AG08395 (cell line): ENCODE measurements at places on chromosomes 3 and 15.

DNA sequence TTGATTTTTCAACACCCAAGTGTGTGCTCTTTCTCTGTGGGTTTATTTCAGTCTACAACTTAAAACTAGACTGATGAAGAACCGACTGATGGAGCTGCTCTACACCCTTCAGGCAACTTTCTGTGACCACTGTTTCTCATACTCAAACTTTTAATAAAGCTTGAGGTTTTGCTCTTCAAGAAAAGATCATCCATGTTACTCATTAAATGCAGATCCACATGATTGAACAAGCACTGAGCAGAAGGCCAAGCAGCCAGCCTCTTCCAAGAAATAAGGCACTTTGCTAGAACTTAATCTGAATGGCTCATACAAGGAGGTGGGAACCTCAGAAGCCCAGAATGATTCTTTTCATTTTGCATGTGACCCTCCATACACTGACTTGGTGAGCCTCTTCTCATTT is 8.7 kb downstream of the SLC27A2 start:
- DNase-seq = no peak

GRCh38 chr3:57681691-57682090 is 11.2 kb downstream of the DENND6A start:
- no peak for DNase-seq

DNA sequence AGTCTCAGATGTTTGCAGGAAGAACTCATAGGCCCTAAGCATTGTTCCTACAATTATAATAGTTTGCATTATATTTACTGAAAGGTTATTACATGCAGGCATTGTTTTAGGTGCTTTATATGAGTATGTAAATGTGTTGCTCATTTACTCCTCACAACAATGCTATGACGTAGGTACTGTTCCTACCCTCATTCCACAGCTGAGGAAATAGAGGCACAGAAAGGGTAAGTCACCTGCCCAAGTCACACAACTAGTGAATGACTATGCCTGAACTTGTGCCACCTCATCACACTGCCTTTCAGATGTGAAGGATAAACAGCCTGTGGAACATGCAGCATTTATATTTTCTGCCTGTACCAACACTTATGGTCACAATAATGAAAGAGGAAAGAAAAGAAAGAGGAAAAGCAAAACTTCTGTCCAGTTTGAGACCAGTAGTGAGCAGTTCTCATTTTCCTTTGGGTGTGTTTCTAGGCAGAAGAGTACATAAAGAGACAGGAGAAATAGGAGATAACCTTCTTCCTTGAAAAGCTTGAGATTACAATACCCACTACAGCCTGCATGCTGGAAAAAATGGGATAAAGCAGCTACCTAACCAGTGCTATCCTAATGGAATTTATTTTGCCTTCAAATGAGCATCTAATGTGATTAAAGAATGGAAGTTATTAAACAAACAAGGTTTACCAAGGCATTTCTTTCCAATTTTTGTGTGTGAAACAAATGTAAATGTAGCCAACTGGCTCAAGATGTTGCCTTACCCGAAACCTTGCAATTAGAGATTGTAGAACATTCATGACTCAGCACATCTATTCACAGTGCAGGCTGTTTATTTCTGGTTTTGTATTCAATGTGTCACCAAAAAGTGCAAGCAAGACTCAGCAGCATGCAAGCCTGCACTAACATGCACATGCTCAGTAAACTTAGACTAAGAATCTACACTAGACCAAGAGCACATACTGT is 20.5 kb upstream of the ENTPD3 start:
- DNase-seq = no peak

DNA sequence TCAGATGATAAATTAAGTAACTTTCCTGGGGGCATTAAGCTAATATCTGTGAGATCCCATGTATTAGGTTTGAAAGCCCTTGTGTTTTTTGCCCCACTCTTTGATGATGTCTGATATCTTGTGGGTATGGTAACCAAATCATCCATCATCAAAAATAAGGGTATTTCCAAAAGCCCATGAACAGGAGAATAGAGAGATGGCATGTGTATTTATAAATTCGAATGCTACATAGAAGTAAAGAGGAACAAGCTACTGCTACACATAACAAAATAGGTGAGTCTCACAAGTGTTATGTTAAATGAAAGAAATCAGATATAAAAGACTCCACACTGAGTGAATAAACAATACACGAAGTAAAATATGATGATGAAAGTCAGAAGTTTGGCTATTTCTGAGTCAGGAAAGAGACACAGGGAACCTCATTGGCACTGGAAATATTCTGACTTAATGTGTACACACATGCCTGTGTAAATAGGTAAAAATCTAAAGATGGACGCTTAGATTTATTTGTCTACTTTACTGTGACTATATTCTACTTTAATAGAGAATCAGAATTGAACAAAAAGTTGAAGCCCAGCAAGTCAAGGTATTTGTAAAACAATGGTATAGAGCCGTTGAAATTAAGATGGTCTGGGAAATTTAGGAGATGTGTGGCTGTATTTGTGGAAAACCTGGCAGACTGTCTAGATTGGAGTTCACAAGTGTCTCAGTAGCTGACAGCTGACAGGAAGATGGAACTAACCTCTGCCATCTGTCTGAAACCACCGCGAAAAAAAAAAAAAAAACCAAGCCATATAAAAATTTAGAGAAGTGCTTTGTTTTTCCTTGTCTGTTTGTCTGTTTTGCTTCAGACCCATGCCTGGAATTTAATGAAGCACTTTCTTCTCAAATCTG is 111.0 kb upstream of the TGFBR2 start:
- no peak for DNase-seq

DNA sequence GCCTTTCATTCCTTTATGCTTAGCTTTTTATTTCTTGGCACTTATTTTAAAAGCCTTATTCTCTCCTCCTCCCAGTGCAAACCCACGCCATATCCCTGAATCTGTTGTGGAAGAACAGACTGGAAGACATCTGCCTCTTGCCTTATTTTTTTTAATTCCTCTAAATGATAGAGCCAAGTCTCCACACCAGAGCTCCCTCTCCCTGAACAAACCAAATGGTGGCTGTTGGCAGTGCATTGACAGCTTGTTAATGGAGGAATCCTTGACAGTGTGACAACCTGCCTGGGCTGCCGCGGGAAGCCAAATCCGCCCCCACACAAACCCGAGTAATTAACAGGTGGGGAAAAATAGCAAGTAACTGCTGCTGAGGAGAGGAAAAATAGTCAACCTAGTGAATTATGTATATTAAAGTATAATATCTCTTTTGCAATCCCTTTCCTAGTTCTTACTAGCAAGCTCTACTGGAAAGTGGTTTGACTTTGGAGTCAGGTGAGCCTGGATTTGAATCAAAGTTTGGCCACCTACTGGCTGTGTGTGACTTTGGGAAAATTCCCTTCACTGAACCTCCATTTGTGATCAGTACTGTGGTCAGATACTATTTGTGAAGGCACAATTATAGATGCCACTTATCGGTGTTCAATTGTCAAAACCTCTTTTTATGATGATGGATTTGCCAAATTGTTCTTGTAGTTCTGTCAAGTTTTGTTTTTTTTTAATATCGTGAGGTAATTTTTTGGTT is 589.6 kb downstream of the PDCD6IP start:
- no peak for DNase-seq

- DNase-seq = peak; percentile 83
Observed at GRCh38 chr3:48826451-48826850, 21.2 kb downstream of the PRKAR2A start.

GRCh38 chr3:169403855-169404519 is 259.5 kb downstream of the MECOM start:
- no peak for DNase-seq

DNA sequence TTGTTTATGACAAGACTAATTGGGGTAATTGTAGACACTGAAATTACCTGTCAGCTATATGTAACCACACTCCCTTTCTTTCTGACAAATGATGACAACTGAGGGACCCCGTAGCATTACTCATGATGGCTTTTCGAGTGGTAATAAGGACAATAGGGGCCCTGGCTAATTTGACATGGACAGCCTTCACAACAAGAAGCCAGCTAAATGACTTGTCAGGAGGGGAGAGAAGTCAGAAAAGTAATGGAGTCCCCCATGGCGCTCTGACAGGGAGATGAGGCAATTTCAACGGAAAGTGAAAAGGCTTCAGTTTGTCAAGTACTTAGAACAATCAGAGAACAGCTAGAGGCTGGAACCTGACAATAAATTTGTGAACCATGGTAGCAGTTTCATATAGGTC is 177.3 kb downstream of the CDIN1 start:
- DNase-seq = no peak

GRCh38 chr3:191688756-191689433 is 227.9 kb downstream of the PYDC2 start:
- DNase-seq = no peak

GRCh38 chr3:162555761-162556160 is 1059.2 kb downstream of the OTOL1 start:
- DNase-seq = no peak

DNA sequence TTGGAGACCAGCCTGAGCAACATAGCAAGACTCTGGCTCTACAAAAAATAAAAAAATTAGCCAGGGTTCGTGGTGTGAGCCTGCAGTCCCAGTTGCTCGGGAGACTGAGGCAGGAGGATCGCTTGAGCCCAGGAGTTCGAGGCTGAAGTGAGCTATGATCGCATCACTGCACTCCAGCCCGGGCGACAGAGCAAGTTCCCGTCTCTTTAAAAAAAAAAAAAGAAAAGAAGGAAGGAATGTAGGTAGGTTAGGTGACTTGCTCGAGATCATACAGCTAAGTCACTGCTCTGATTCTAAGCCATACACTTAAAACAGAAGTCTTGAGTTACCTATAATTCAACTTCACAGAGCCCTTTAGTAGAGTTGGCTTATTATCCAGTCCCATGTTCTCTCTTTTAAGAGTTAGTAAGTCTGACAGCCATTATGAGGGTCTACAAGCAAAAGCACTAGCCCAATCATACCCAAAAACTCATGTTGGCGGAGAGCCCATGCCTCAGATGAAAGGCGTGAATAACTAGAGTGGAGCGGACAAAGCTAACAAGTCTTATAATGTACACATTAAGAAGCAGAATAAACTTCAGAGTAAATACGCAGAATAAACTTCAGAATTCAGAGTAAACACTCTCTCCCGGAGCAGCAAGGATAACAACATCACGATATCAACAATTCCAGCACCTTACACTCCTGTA is 768 bp downstream of the AAGAB start:
- peak; percentile 4 for DNase-seq

DNA sequence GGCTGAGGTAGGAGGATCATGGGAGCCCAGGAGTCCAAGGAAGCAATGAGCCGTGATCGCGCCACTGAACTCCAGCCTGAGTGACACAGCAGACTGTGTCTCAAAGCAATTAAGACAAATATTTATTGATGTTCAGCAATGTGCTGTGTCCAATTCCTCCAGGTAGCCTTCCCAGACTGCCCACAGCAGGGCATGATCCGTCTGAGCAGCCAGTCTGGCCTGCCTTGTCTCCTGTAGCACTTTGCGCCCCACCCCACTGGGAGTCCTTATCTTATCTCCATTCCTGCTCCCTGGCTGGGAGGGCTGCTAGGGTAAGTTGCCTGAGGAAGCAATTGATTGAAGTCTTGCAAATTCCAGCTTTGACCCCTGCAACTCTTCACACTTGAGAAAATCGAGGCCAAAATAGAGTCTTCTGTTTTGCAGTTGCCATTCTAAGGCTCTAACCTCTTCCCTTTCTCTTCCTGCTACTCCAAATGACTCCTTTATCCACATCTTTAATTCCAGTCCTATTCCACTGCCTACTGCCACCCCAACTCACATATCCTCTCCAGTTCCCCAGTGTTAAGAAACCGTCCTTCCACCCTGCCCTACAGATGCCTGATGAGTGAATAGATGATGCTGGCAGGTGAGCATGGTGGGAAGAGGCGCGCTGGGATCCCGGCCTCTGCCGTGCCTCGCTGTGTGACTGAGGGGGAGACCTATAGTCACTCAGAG is 26.9 kb upstream of the LCTL start:
- DNase-seq = no peak

GRCh38 chr15:61051569-61052031 is 177.5 kb downstream of the RORA start:
- peak; percentile 88 for DNase-seq

GRCh38 chr3:188554404-188554803 is 400.4 kb downstream of the LPP start:
- DNase-seq = peak; percentile 23

DNA sequence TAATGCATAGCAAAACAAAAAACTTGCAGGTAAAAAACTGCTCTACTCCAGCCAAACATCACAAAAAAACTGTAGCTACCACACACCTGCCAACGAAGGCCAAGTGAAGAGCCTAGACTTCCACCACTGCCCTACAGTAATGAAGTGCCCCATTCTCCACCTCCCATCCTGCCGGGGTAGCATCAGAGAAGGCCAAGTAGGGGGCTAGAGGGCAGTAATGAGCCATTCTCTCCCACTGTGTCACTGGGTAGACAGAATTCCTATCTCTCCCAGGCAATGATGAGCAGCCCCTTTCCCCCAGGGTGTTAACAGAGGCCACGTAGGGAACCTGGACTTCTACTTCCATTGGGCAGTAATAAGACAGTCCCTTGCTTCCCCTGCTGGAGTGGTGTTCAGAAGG is 9.5 kb downstream of the SEC22C start:
- peak; percentile 65 for DNase-seq

GRCh38 chr3:2001306-2002108 is 97.2 kb upstream of the CNTN4 start:
- no peak for DNase-seq

GRCh38 chr3:157119369-157119951 is 40.5 kb downstream of the CCNL1 start:
- no peak for DNase-seq

DNA sequence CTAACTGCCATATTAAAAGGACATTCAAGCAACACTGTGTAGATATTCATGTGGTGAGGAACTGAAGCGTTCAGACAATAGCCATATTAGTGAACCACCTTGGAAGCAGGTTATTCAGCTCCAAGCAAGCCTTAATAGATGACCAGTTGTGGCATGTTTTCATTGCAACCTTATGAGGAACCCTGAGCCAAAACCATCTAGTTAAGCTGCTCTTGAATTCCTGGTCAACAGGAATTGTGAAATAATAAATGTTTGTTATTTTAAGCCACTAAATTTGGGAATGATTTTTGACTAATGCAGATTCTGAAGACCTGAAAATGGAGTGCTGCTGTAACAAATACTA is 73.0 kb downstream of the SPRED1 start:
- DNase-seq = no peak

DNA sequence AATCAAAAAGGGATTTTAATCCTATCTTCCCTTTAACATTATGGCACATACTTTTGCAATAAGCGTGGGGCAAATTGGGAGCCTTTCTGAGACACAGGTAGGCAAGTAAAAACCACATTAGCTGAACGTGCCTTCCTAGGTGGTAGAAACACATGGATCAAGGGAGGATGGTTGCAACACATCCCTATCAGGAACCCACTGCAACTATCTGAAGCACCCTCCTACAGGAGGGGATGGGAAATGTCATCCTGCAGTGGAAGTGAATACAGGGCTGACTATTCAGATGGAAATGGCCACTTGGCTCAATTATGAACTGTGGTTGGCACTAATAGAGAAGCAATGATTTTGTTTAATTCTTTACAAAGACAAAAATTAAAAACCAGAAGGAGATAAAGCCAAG is 826.3 kb downstream of the FHIT start:
- no peak for DNase-seq

- peak; percentile 76 for DNase-seq
Observed at GRCh38 chr3:168165390-168166269, 69.9 kb upstream of the GOLIM4 start.

- DNase-seq = peak; percentile 92
Observed at GRCh38 chr15:40776537-40777141, 6.9 kb downstream of the C15orf62 start.
